ENCODE measurements at places on chromosomes 4 and X.

DNA sequence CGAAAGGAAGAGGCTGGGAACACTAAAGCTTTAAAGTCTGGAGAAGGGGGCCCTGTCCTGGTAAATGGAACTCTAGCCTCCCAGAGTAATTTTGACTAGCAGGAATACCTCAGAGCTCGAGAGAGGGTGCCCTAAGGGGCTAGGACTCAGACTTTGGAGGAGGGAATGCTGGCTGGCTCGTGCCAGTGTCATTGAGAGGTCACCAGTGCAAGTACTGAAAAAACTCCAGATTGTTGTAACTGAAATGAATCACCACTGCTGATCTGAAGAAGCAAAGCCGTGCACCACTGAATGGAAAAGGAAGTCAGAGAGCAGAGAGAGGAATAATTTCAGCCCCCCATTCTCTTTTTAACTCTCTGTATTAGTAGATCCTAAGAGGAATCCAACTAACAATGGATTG, 690.2 kb downstream of the FAT4 start:
- DNase-seq = peak; percentile 26

DNA sequence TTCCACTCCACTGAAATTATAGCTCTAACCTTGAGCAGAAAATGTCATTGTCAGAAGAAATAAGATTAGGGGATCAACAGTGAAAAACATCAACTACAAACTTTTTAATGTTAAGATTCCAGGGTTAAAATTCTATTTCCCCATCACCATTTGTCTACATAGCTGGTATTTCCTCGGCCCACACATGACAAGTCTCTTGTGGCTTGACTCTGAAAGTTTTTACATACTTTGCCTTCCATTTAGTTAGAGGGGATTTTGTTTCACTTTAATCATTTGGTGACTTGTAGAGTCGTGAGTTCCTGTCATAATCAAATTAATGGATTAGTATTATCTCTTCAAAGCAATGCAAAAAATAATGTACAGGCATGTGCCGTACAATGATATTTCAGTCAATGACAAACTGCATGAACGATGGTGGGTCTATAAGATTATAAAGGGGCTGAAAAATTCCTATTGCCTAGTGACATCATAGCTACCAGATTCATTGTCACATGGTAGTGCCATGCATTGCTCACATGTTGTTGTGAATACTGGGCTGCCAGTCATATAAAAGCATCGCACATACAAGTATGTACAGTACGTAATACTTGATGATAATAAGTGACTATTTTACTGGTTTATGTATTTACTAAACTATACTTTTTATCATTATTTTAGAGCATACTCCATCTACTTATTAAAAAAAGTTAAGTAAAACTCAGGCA, 72.0 kb downstream of the ING2 start:
- no peak for DNase-seq

- DNase-seq = no peak
Measured at GRCh38 chr4:40349561-40350198, 14.5 kb downstream of the CHRNA9 start.

- no peak for DNase-seq
Measured at GRCh38 chr4:170110285-170110672, 20.5 kb upstream of the AADAT start.

All from myocyte (in vitro differentiated cells).